ENCODE measurements at places on chromosomes 1 and 21. TPM values are rescaled to one million over a fixed set of nuclear protein-coding genes. Genes with fewer than 3 reads are reported as not detected.

Gene FCGR1A
- total RNA-seq: not detected

DNA sequence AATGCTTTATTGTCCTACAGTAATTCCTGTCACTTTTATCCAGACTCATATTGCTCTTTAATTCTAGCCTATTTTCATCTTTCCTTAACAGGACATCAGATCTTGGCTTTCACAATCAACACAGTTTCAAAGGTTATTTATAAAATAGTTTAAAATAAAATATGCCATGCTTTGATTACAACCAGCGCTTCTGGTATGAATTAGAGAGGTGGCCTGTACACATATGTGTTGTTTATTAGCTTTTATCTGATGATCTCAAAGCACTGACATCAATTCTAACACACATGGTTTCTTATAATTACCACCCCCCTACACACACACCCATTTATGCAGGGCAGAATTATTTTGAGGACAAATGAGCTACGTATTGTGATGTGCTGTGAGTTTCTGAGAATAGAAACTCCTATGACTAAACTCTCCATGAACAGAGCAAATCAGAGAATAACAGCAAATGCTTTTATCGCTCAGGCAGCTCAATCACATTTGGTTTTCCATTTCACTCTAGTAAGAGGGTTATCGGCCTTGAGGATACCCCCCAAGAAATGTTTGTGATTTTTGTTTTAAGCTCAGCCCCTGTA lies 18.0 kb downstream of the CD247 start:
- DNase-seq: no peak

DNA sequence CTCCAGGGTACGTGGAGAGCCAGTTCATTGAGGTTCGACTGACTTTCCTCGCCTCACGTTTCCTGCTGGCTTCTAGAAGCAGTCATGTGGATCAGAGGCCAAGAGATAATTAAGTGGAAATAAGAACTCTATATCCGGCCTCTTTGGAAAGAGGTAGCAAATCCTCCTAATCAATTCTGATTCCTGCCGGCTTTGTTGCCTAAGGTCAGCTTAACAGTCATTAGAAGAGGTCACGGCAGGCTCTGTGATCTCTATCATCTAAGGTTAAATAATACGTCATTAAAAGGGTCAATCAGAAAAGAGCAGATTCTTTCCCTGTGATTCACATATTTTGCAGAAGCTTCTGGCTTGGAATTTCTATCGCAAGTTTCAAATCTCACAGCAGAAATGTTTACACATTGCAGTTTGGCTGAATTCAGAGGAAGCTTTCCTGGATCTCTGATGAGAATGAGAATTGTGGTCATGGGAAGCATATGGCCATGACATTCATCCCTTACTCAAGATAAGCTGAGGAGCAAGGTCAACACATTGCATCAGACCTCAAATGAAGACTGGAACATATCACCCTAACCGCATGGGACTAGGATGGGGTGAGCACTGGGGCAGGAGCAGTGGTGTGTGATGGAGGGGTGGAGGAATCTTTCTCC lies 189.4 kb downstream of the PBX1 start:
- DNase-seq: peak; percentile 96

DNA sequence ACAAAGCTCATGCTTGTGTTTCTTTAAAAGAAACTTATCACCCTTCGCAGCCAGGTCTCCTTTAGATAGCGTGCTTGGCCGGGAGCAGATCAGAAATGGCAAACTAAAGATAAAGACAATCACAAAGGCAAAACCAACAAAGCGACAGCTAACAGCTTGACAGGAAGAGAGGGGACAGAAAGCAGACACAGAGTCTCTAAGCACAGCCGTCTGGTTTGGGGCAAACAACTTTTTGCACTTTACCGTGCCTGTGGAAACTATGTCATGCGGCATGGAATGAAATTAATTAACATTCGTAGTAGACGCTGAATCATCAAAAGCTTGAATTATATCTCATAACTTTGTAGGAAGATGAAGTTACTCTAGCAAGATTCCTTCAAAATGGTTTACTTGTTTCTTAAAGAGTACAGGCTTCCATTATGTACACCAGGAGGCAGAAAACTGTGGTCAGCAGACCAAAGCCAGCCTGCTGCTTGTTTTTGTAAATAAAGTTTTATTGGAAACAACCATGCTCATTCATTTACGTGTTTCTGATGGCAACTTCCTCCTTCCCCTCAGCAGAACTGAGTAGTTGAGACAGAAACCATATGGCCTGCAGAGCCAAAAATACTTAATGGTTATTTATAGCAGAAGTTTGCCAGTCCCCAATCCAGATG lies 183.2 kb downstream of the KIF26B start:
- DNase-seq: no peak

GRCh38 chr1:66275601-66276023 lies 258.3 kb upstream of the SGIP1 start:
- no peak for DNase-seq

GRCh38 chr1:192005976-192006375 lies 152.3 kb upstream of the RGS18 start:
- DNase-seq: no peak

Gene CATSPERE
- total RNA-seq: 1.8 TPM

GRCh38 chr1:183517401-183517800 lies 45.1 kb downstream of the SMG7 start:
- no peak for DNase-seq

GRCh38 chr1:22572818-22573217 lies 9.5 kb downstream of the EPHA8 start:
- DNase-seq: no peak

All from renal cortical epithelial cell (primary cell).